Subcutaneous adipose tissue (tissue), 4 donors: ENCODE measurements at places on chromosomes 5 and 9. TPM values are rescaled to one million over a fixed set of nuclear protein-coding genes. Genes with fewer than 3 reads are reported as not detected.

OTP gene
- not detected for total RNA-seq

MUSK gene
- 0.22 TPM for total RNA-seq

HRH2 gene
- total RNA-seq = 4.8 TPM

NMRK1 gene
- 44.1 TPM for total RNA-seq

STC2 gene
- 4.3 TPM for total RNA-seq
